ENCODE measurements at places on chromosomes 6 and 20.

GRCh38 chr6:120202878-120203277 is 853.3 kb upstream of the MAN1A1 start:
- DNase-seq: no peak

GRCh38 chr20:46832555-46832954 is 62.1 kb upstream of the EYA2 start:
- DNase-seq: no peak

GRCh38 chr6:113693851-113694250 is 163.3 kb upstream of the MARCKS start:
- DNase-seq: no peak

- DNase-seq: no peak
Measured at GRCh38 chr6:67766057-67766456, 869.0 kb upstream of the ADGRB3 start.

DNA sequence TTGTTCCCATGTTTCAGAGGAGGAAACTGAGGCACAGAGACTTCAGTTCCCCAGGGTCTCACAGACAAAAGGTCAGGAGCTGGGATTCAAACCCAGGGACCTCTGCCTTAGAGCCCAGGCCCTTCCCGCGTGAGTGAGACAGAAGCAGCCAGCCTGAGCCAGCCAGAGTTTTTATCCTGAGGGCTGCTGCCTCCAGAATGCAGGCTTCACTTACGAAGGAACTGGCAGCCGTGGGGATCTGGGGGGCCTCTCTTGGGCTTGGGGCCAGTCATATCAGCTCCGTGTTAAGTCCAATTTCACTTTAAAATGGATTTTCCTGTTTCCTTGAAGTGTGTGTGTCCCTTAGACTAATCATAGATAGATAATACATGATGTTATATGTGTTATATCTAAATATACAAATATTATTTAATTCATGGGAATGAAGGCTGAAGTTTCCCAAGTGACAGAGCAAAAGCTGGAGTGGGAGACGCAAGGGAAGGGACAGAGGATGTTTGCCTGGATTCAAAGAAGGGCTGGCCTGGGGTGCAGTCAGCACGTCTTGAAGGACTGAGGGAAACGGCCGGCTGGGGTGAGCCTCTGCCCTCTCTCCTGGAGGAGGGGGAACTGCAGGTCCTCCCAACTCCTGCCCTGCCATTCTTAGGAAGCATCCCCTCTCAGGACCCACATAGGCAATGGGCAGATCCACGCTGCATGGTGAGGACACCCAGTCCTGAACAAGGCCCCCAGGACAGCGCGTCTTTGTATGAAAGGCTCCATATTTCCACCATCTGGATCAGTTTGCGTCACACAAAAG is 320.1 kb downstream of the CDH4 start:
- no peak for DNase-seq

DNA sequence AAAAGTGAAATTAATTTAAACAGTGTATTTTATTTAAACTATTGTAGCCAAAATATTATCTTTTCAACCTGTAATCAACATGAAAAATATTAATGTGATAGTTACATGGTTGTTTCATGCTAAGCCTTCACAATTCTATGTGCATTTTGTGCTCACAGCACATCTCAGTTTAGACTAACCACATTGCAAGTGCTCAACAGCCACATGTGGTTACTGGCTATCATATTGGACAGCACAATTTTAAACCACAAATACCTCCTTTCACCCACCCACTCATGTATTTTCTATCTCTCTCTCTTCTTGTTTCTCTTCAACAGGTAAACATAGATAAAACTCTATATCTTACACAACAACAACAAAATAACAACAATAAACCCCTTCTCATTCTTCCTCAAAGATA is 12.5 kb upstream of the HS3ST5 start:
- no peak for DNase-seq

- DNase-seq: no peak
Measured at GRCh38 chr6:3292431-3293197, 33.9 kb downstream of the PSMG4 start.

DNA sequence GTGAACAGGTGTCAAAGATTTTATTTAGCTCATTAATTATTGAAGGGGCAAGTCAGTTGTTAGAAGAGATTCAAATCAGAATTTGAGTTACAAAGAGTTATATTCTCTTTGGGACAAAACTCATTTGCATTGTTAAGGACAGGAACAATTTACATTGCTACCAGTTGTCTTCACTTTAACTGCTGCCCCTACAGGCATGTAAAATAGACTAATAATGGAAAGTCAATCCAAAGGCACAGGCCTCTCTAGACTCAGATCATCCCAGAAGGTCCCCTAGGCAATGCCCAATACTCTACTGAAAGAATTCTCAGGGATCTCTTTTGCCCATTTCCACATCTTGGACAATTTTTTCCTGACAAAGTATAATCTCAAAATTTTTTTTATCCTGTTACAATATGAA is 95.7 kb downstream of the SCP2D1 start:
- DNase-seq: no peak

- DNase-seq: peak; percentile 10
Measured at GRCh38 chr20:3896853-3897583, 7.8 kb downstream of the PANK2 start.

GRCh38 chr6:169288591-169288990 is 34.9 kb upstream of the THBS2 start:
- no peak for DNase-seq

- no peak for DNase-seq
Measured at GRCh38 chr6:56927538-56928453, 27.1 kb upstream of the BEND6 start.

GRCh38 chr6:28979679-28980078 is 25.4 kb downstream of the ZNF311 start:
- no peak for DNase-seq

- peak; percentile 27 for DNase-seq
Measured at GRCh38 chr20:2750491-2751251, 49.8 kb downstream of the CPXM1 start.

- no peak for DNase-seq
Measured at GRCh38 chr20:61832181-61832580, 233.5 kb downstream of the TAF4 start.

GRCh38 chr6:75268988-75269354 is 15.6 kb downstream of the TMEM30A start:
- no peak for DNase-seq

DNA sequence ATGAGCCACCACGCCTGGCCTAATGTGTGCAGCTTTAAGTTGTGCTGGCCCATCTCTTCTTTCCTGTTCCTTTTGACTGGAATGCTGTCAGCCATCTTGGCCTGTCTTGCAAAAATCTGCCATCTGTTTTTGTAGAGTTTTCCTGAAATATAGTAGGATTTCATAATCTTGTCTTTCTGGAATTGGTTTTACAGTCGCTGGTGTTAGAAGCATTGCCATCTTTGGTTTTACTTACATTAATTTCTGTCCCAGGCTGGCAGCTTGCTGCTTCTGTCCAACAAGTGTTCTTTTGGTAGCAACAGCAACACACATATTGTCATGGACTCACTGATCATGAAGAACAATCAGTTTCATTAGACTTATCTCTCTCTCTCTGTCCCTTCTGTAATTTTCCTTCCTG is 29.1 kb upstream of the TULP1 start:
- no peak for DNase-seq

DNA sequence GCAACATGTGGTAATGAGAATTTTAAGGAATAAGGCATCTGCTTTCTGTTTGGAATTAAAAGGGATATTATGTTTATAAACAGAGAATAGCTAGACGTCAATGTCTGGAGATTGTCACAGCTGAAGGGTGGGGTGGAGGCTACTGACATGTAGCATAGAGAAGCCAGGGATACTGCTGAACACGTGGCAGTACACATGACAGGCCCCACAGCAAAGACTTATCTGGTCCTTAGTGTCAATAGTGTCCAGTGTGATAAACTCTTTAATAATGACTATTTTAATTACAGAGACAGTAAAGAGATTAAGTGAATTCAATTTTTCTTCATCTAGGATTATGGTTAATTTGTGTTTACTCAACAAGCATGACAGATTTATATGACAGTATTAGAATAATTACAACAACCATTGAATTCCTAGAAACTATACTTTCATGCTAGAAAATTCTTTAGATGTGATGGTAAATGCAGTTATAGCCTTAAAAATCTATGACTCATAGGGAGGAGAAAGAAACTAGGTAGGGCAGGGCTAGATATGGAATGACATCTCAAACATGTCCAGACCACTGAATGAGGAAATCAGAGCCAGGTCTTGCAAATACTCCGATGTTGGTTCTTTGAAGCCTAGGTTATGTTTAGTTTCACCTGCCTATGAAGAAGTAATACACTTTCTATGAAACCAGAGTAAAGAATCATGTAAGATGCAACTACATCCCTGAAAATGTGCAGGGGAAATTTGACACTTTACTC is 399.5 kb downstream of the PHF3 start:
- no peak for DNase-seq

- DNase-seq: no peak
Measured at GRCh38 chr20:38143646-38144554, 21.2 kb downstream of the TGM2 start.

- no peak for DNase-seq
Measured at GRCh38 chr6:170452767-170453545, 100.2 kb downstream of the PSMB1 start.

DNA sequence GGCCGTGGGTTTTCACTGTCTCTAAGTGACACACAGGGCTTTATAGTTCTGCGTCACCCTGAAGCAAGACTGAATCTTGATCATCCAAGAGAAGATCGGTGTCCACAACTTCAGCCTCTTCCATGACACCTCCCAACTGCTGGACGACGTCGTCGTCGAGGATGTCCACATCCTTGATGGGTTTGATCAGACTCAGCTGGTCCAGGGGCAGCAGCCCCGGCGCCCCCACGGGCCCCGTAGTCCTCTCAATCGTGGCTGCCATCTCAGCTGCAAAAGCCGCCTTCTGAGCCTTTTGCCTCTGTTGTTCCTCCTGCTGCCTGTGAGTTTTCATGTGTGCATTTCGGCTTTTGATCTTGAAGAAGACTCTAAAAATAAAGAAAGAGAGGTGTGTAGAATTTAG is 10.6 kb upstream of the MRPS10 start:
- no peak for DNase-seq

DNA sequence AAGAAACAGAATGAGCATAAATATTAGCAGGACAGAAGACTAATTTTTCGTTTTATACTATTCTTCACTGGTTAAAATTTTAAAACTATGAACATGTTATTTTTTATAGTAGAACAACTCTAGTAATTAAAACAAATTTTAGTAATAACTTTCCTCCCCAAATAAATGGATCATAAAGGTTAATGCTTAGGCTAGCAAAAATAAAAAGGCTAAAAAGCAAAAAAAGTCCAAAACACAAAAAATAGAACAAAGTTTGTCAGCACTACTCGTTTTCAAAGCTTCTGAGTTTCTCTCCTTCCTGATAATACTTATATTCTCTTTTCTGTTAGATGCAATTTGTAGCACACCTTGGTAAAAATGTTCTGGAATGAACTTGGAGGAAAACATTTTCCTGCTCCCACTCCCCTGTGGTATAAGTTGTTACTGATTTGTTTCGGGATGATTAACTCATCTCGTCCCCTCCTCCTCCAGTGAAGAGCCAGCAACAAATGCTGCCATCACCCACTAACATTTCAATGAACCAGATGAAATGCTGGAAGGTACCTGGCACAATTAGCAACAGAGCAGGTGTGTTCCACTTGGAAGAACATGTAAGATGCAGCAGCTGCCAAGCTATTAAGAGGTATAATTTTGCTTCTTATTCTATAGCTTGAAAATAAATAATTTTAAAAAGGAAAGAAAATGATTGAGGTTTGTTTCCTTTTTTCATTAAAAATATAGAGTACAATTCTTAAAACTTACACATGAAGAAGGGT is 130.5 kb downstream of the MYB start:
- DNase-seq: no peak

- DNase-seq: peak; percentile 15
Measured at GRCh38 chr20:46507760-46508407, 5.5 kb downstream of the ZNF334 start.

DNA sequence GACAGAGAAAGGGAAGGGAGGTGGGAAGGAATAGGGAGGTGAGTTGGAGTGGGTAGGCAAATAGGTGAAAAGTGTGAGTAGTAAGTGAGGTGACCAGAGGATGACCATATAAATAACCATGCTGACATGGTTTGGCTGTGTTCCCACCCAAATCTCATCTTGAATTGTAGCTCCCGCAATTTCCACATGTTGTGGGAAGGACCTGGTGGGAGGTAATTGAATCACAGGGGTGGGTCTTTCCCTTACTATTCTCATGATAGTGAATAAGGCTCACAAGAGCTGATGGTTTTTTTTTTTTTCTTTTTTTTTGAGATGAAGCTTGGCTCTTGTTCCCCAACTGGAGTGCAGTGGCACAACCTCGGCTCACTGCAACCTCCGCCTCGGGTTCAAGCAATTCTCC is 21.5 kb upstream of the SMIM13 start:
- no peak for DNase-seq

GRCh38 chr20:56409956-56410355 is 2.1 kb upstream of the CASS4 start:
- no peak for DNase-seq

- peak; percentile 70 for DNase-seq
Measured at GRCh38 chr6:143337201-143337949, 113.1 kb downstream of the ADAT2 start.

DNA sequence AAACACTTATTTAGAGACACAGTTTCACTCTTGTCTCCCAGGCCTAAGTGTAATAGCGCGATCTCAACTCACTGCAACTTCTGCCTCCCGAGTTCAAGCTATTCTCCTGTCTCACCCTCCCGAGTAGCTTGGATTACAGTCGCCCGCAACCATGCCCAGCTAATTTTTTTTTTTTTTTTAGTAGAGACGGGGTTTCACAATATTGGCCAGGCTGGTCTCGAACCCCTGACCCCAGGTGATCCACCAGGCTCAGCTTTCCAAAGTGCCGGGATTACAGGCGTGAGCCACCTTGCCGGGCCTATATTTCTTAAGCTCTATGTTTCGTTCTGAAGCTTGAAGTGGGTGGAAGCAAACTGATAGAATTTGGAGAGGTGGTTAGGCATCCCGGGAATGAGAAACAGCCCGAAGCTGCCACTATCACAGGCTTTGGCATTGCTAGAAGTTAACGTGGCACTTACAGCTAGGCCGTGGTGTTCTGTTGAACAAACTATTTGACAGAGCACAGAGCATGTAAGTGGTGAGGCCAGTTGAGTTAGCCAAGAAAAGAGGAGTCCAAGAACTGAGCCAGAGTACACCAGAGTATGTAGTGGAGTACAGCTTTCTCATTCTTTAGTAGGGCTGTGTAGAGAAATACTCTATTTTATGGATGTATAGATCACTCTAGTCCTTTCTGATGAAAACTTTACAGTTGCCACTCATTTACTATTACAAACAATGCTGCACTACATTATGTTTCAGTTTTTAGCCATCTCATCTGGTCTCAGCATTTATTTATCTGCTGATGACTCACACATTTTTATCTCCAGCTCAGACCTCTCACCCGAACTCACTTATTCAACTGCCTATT is 62.0 kb upstream of the HFE start:
- DNase-seq: no peak

All from activated CD4-positive, alpha-beta memory T cell treated with anti-CD3 and anti-CD28 coated beads for 36 hours (primary cell).